ENCODE measurements at places on chromosomes 3 and 15.

DNA sequence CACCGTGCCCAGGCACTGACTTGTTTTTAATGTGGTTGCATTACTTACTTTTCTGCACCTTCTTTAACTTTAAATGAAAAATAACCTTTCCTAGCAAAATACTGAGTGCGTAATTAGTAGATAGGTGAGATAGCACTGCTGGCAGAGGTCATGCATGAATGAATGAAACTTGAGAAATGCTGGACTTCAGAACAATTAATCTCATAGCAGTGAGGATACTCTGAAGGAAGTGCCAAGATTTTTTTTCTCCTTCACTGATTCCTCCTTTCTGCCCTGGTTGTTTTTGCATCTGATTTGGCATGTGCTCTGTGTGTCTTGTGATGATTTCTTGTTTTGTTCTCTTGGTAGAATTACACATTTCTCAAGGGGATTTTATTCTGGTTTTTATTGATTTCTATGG, 378.9 kb downstream of the PTPRG start:
- no peak for DNase-seq

- no peak for DNase-seq
Measured at GRCh38 chr3:16515885-16516420, 2.5 kb upstream of the RFTN1 start.

GRCh38 chr3:126124896-126125295, 41.0 kb upstream of the SLC41A3 start:
- no peak for DNase-seq

- DNase-seq: no peak
Measured at GRCh38 chr3:112629425-112629824, 11.5 kb downstream of the CCDC80 start.
